ENCODE measurements at places on chromosomes 16 and 17. TPM values are rescaled to one million over a fixed set of nuclear protein-coding genes. Genes with fewer than 3 reads are reported as not detected.

GRCh38 chr16:5678371-5678770 is 580.8 kb upstream of the EEF2KMT start:
- H3K36me3 ChIP-seq, result no peaks in the 10 kb centered on the region
- H3K4me1 ChIP-seq, result no peaks in the 10 kb centered on the region
- no peak overlapping the region for H3K27ac ChIP-seq
- DNase-seq, result peak; percentile 83
- H3K4me3 ChIP-seq, result no peak overlapping the region

GRCh38 chr16:4837733-4838501 is 9.2 kb downstream of the GLYR1 start:
- no peak overlapping the region for H3K4me3 ChIP-seq
- DNase-seq, result no peak
- peaks cover 26% of the 10 kb centered on the region for H3K36me3 ChIP-seq

DNA sequence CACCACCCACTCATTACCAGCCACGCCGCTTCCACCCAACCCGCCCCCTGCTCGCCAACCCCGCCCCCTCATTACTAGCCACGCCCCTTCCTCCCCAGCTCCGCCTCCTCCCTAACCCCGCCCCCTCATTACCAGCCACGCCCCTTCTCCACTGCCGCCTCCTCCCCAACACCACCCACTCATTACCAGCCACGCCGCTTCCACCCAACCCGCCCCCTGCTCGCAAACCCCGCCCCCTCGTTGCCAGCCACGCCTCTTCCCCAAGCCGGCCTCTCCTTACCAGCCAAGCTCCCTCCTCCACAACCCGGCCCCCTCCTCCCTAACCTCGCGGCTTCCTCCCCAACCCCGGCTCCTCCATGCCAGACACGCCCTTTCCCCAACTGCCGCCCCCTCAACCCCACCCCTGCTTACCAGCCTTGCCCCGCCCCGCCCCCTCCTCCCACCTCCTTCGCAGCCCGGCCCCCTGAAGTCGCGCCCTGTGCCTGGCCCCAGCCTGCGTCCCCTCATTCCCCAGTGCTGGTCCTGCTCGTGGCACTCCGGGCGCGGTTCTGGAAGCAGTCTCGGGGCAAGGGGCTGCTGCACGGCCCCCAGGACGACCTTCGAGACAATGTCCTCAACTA is 7.3 kb downstream of the SLC22A31 start:
- no peak overlapping the region for H3K4me3 ChIP-seq
- H3K27ac ChIP-seq, result no peak overlapping the region
- H3K36me3 ChIP-seq, result no peaks in the 10 kb centered on the region

GRCh38 chr16:25925421-25925820 is 233.7 kb downstream of the HS3ST4 start:
- H3K4me1 ChIP-seq, result no peaks in the 10 kb centered on the region
- H3K36me3 ChIP-seq, result no peaks in the 10 kb centered on the region

DNA sequence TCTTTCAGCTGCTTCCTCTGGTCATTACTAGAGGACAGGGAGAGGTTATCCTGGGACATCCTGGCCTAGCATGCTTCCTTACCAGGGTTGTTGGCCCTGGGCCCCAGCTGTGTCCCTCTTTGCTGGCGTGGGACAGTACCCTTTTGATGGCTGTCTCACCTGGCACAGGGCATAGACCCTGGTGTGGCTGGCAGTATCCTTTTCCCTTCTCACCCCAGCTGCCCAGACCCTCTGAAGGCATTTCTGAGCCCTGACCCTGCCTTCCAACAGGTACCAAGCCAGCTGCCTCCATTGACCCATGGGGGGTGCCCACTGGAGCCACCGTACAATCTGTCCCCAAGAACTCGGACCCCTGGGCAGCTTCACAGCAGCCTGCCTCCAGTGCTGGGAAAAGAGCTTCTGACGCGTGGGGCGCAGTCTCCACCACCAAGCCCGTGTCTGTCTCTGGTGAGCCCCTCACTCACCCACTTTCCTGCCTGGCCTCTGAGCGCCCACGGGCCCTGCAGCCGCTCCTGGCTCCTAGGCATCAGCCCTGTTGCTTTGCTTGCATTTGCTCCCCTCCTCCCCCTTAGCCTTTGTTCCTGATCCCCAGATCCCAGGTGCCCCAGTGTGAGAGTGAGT is 34.0 kb downstream of the B9D1 start:
- no peaks in the 10 kb centered on the region for H3K4me1 ChIP-seq
- no peak overlapping the region for H3K4me3 ChIP-seq
- H3K27me3 ChIP-seq, result no peaks in the 10 kb centered on the region
- H3K36me3 ChIP-seq, result peaks cover 4% of the 10 kb centered on the region

DNA sequence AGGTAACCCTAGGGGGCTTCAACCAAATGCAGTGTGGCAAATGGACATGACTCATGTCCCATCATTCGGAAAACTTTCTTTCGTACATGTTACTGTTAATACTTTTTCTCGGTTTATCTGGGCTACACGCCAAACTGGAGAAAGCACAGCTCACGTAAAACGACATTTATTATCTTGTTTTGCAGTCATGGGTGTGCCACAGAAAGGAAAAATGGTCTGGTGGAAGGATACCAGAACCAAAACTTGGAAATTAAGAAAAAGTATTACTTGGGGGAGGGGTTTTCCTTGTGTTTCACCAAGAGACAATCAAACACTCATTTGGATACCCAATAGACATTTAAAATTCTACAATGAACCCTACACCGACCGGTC is 23.6 kb downstream of the ALOX15B start:
- H3K4me3 ChIP-seq, result no peak overlapping the region
- H3K27me3 ChIP-seq, result peaks cover 47% of the 10 kb centered on the region
- no peaks in the 10 kb centered on the region for H3K36me3 ChIP-seq
- no peaks in the 10 kb centered on the region for H3K4me1 ChIP-seq
- H3K27ac ChIP-seq, result no peak overlapping the region
- no peak for DNase-seq

GRCh38 chr17:81138083-81138482 is 27.2 kb upstream of the PVALEF start:
- no peaks in the 10 kb centered on the region for H3K4me1 ChIP-seq
- no peak for DNase-seq
- H3K4me3 ChIP-seq, result no peak overlapping the region
- peaks cover 3% of the 10 kb centered on the region for H3K36me3 ChIP-seq
- no peak overlapping the region for H3K27ac ChIP-seq
- H3K27me3 ChIP-seq, result no peaks in the 10 kb centered on the region

- H3K27ac ChIP-seq, result no peak overlapping the region
- DNase-seq, result no peak
- H3K27me3 ChIP-seq, result no peaks in the 10 kb centered on the region
- H3K4me1 ChIP-seq, result peaks cover 25% of the 10 kb centered on the region
- no peak overlapping the region for H3K4me3 ChIP-seq
These were observed 7.2 kb upstream of the GPRC5C start for GRCh38 chr17:74424657-74425056.

The GDPD3 gene
- 3.6 TPM for total RNA-seq

The MT1E gene
- 258 TPM for total RNA-seq

The KRTAP3-2 gene
- total RNA-seq, result not detected

The GSG1L gene
- total RNA-seq, result not detected

The KAT7 gene
- 76.9 TPM for total RNA-seq

The PRR35 gene
- 1.8 TPM for total RNA-seq

Measured in kidney (tissue), 22 donors.